Stimulated activated CD4-positive, alpha-beta T cell treated with anti-CD3 and anti-CD28 coated beads, Interleukin-4, amount 100 ng/mL, for 48 hours (primary cell): ENCODE measurements at places on chromosomes 5 and 9.

DNA sequence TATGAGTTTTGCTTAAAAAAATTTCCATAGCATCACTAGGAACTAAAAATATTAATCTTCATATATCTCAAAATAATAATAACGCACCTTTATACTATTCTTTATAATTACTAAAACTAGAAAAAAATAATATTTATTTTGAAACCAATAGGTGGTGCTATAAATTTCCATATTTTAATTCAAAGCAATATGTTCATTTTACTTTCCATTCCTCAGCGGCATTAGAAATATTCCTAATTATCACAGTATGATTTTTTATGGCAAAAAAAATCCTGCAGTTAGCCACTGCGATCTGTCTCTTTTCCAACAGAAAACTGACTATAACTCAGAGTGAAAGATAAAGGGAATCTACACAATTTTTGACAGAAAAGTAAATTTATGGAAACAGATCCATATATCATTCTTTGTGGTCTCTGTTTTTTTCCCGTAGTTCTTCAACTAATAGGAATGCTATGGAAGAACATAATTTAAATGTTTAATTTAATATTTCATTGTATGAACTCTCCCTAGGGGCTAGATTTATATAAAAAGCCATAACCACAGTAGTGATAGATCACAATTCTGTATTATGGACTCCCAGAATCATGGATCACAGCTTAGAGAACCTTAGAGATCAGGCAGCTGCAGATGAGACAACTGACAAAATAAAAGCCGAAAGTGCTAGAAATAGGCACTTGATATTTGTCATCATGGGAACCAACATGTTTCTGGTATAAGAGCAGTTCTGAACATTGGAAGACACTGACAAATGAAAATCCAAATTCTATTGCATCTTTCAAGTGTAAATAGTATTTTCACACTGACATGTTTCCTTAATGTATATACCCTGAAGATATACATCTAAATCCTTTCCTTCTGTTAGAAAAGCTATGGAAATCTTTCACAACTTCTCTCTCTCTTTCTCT, 167.7 kb upstream of the MPDZ start:
- DNase-seq = no peak

DNA sequence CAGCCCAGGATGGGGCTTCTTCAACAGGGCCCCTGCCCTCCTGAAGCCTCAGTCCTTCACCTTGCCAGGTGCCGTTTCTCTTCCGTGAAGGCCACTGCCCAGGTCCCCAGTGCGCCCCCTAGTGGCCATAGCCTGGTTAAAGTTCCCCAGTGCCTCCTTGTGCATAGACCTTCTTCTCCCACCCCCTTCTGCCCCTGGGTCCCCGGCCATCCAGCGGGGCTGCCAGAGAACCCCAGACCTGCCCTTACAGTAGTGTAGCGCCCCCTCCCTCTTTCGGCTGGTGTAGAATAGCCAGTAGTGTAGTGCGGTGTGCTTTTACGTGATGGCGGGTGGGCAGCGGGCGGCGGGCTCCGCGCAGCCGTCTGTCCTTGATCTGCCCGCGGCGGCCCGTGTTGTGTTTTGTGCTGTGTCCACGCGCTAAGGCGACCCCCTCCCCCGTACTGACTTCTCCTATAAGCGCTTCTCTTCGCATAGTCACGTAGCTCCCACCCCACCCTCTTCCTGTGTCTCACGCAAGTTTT, 23.6 kb downstream of the PCDHGC5 start:
- DNase-seq = peak; percentile 83

- no peak for DNase-seq
Observed at GRCh38 chr5:159241946-159242552, 21.0 kb upstream of the UBLCP1 start.

- no peak for DNase-seq
Observed at GRCh38 chr5:717143-717542, 24.0 kb upstream of the TPPP start.

GRCh38 chr5:90888511-90889324, 330.1 kb downstream of the ADGRV1 start:
- no peak for DNase-seq

DNA sequence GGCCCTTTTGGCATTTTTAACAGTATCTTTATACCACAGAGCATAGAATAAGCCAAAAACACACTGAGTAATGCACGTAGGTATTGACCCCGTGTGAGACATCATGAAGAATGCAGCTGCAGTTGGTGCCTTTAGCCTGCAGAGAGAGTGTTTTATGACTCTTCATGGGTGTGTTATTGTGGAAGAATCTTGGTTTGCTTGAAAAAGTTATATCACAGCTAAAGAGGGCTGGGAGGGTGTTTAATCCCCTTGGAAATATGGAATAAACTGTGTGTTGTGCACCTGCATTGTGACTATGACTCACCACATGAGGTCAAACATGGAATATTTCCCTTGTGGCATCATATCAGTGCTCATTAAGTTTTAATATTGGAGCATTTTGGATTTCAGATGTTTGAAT, 458.7 kb downstream of the CDH9 start:
- DNase-seq = no peak

DNA sequence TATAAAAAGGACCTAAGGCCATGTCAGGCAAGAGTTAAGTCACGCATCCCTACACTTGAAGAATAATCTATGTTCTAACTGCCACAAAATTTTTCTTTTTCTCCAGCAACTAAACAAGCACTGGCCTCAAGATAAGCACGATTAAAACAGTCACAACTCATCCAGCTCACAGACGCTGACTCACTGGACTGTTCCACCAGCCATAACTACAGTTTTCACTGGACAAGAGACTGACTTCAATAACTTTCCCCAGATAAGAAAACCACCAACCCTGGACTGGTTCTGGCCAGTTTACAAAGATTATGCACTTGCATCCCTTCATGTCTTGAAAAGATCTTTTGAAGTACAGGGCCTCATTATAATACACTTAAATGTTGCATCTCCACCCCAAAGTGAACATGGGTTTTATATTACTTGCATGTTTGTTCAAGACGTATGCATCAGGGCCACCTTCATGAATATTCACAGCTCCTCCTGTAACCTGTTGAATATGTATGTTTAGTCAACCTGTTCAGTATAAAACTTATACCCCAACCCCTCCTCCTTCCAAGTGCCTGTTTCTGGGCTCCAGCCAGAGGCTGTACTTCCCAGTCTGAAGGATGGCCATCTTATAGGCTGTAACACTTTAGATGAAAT, 129.3 kb upstream of the EPB41L4A start:
- no peak for DNase-seq

DNA sequence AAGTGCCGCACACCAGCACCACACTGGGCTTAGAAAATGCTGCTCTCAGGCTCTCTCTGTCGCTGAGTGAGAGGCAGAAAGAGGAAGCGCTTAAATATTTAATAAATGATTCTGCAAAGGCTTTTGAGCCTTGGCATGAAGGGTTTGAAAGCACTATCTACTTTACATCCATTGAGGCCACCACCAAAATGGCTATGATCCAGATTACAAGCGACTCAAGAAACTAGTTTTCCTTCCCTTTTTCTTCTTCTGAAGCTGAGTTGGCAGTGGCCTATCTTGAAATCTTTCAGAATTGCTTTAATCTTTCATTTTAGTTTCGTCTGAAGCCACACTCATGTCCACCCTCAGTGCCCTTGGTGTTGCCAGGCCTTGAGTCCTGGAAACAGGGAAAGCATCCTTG, 59.5 kb downstream of the EBF1 start:
- DNase-seq = no peak

DNA sequence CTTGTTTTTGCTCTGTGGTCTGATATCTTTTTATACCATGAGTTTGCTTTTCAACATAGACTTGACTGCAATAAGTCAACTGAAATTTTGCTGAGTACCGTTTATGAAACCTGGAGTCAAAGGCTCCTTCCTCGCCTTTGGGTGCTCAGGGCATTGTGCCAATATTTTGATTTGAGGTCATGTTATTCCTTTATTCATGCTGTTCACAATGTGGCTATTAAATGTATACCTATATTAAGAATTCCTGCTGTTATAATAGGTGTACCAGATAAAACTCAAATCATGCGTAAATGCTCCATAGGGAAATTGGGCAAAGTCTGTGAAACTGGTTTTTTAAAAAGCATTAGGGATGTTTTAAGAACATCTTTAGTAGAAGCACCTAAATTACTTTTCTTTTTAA, 334.0 kb upstream of the NUDT12 start:
- no peak for DNase-seq

DNA sequence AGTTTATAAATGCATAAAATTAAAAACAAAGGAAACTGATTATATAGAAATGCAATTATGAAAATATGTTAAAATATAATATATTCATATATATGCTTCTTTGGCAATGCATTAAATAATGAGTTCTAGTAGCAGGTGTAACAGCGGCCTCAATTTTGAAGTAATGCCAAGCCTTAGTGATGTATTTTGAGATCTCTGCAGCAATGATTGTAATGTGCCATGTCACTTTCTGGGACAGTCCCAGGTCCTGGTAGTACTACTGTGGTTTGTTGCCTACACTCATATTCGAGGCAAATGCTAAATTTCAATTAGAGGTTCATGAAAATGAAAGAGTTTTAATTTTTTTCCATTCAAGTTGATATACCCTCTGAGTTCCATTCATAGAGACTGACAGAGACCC, 75.8 kb upstream of the ORM1 start:
- DNase-seq = no peak

GRCh38 chr5:72486371-72486770, 20.8 kb downstream of the ZNF366 start:
- DNase-seq = no peak

- DNase-seq = no peak
Observed at GRCh38 chr5:18745042-18745987, 1111.1 kb downstream of the TAF11L14 start.

DNA sequence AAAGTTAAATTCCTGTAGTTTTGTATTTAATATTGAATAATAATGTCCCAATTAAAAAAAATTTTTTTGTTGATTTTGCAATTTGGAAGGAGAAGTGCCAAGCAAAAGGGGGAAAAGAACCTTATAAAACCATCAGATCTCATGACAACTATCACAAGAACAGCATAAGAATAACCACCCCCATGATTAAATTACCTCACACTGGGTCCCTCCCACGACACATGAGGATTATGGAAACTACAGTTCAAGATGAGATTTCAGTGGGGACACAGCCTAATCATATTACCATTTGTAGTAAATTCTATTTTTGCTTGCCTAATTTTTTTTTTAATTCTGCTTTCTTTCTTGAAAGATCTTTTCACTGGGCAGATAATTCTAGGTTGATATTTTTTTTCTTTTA, 33.4 kb upstream of the FCHO2 start:
- no peak for DNase-seq

DNA sequence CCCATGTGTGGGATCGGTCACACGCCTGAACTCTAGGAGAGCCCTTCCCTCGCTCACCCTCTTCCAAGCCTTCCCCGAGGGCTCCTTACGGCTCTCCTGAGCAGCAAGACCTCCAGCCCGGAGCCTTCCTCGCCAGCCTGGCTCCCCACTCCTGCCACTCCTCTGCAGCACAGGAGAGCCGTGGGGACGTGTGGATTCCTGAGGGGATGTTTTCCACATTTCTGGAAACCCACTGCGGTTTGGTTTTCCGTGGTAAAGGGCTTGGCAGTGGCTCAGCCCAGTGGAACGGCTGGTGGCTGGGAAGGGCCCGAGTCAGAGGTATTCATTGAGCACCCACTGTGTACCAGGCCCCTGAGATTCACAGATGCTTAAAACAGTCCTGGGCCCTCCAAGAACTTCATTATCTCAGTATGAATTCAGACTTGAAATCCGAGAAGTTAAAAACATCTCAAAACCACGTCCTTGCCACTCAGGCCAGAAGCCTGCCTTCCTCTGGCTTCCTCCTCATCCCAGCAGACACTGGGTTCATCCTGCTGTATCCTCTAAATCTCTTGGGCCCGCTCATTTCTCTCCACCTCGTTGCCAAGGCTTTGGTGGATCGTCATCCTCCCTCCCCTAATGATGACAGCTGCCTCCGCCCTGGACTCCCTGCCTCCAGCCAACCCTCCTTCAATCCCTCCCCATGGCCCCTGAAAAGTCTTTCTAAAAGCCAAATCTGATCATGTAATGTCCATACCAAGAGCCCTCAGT, 109.6 kb downstream of the FGF18 start:
- no peak for DNase-seq

DNA sequence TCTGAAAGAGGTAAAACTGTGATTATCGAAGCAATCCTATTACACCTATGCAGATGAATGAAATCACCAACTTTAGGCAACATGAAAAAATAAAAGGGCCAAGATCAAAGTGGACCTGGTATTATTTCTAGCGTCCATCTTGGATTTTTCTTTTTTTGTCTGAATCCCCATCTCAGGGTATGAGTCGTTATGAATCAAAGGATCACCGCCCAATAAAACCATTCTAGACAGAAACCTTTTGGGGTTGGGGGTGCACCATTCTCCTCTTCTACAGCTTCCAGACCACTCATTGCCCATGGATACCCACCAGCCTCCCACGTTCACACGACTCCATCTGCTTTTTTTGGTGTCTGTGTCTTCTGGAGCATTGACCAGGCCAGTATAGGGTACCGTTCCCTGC, 33.4 kb downstream of the MAP1B start:
- DNase-seq = no peak
